Stomach (tissue), 19 donors: ENCODE measurements at places on chromosomes 5 and 9. TPM values are rescaled to one million over a fixed set of nuclear protein-coding genes. Genes with fewer than 3 reads are reported as not detected.

DNA sequence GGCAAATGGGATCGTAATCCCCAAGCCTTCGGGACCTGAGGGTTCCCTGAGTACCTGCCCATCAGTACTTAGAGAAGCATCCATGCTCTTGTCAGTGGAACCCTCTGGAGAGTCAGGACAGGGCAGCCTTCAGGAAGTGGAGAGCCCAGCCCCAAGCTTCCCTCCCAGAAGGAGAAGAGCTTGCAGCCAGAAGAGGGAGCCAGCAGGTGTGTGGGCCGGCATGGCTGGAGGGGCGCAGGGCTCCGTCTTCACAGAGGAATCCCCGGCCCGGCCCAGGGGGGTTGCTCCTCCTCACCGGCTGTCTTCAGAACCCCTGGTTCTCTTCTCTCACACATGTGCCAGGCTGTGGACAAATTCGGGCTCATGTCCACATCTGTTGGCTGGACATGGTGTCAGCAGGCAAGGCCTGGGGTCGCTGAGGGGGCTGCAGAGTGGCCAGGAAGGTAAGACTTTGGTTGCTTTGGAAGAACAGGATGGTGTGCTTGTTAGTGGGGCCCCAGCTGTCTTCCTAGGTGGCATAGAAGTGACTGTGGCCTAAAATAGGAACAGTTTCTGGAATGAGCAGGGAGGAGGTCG lies 58.9 kb upstream of the RXRA start:
- no peak for DNase-seq

DNA sequence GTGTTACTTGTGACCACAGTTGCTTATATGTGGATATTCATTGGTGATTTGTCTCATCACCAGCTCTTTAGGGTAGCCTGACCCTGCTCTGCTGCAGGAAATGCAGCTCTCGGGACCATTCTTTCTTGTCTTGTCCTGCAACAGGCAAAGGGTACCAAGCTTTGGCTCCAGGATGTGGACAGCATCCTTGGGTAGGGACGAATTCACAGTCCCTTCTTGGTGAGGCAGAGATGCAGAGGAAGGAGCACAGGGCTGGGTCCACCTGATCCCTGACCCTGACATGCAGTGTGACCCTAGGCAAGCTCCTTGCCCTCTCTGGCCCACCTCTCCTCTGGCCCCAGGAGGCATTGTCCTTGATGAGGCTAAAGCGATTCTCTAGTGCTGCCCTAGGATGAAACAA lies 37.0 kb upstream of the SYNPO start:
- DNase-seq = no peak

DNA sequence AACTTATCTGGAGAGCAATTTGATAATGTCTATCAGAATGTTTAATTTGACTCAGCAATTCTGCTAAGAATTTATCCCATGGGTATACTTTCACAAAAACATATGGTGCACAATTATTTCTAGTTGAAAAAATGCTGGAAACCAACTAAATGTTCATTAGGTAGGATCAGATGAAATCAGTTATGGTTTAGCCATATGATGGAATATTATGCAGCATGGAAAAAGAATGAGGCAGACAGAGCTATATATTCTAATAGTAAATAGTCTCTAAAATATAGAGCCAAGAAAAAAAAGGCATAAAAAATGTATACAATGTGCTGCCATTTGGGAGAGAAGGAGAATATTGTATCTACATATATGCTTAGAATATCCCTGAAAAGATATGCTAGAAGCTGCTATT lies 3.6 kb upstream of the SPATA6L start:
- DNase-seq = no peak

DNA sequence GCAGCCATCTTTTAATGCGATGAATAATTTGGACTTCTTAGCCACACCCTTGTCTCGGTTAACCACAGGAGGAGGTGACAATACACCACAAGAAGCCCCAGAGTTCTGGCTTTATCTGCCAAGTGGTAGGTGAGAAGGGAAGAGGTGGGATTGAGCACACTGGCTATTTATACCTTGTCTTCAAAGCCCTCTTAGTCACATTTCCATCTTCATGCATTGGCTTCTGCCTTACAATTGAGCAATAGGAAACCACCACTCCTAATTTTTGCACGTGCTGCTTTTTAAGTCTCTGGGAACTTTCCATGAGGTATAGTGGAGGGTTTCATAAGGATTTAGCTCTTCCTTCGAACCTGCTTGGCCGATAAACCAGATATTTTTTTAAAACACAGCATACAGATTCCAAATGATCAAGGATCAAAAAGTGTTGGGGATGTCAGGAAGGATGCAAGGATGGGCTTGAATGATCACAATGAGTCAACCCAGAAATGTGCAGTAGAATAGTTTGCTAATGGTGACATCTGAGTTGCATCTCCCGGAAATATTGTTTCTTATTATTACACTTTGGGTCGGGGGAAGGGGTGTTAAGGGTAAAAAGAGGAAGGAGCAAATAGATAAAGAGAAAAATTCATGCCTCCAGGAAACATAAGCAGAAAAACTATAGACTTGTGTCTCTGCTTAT lies 25.5 kb downstream of the PLAC8L1 start:
- no peak for DNase-seq

Gene ARSI
- not detected for total RNA-seq
